DMS53 (cell line): ENCODE measurements at places on chromosomes 7 and 10.

DNA sequence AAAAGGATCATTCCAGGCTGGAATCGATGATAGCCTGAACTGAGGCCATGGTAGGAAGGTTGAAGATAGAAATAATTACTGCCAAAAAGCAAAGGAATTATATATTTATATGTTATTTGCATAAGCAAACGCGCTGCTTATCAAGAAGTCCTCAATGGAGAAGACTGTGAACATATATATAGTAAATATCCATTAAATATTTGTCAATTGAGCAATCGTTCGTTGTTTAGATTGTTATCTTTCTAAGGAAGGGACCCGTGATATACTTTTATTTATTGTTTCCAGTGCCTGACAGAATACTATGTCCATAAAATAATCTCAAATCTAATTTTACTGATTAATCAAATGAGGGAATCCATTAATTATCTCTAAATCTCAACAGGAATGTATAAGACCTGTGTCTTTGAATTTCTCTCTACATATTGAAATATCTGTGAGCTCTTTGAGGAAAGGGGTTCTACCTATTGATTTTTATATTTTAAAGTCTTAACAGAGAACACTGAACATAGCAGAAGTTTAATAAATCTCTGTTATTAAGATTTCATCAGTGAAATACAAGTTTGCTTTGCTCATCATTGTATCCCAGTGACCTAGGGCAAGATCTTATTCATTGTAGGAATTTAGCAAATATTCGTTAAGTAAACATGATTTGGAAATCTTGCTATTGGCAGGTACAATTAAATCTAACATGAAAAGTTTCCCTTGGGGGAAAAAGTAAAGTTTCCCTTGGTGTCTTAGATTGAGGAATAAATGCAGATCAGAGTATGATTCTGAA lies 12.0 kb upstream of the HERC4 start:
- DNase-seq = no peak

DNA sequence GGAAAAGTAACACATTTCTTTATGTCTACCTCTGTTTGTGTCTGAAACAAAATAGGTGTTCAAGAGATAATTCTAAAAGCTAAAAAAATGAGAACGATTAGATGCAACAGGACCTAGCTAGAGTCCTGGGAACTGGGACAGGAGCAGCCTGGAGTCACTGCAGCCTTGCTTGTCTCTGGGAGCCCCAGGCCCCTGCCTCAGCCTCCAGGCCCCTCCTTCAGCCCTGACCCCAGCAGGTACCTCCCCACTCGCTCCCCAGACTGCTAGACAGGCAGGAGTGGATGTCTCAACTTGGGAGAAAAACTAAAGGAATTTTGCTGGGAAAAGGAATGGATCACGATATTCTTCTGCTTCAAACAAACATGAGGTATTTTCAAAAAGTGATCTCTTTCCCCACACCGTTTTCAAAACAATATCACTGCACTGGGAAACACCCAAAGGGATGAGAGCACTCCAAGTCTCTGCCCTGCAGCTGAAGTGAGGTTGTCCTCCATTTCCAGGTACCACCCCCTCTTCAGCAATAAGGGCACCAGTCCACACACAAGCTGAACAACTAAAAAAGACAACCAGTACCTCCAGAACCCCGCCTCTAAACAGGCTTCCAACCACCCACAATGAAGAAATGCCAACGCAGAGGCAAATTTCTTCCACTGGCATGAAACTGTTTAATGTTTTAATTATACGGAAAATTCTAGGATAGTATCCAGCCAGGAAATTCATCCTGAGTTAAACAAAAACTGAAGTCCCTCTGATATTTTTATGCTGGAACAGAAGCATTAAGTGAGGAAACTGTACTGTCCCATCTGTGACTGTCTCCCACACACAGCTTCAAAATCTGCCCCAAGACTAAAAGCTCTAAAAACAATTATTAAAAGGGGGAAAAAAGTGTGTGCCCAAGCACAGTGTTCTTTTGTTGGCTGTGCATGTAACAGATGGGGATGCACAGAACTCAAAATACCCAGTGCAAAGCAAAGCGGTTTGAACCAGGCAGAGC lies 47.2 kb downstream of the XPNPEP1 start:
- no peak for DNase-seq

DNA sequence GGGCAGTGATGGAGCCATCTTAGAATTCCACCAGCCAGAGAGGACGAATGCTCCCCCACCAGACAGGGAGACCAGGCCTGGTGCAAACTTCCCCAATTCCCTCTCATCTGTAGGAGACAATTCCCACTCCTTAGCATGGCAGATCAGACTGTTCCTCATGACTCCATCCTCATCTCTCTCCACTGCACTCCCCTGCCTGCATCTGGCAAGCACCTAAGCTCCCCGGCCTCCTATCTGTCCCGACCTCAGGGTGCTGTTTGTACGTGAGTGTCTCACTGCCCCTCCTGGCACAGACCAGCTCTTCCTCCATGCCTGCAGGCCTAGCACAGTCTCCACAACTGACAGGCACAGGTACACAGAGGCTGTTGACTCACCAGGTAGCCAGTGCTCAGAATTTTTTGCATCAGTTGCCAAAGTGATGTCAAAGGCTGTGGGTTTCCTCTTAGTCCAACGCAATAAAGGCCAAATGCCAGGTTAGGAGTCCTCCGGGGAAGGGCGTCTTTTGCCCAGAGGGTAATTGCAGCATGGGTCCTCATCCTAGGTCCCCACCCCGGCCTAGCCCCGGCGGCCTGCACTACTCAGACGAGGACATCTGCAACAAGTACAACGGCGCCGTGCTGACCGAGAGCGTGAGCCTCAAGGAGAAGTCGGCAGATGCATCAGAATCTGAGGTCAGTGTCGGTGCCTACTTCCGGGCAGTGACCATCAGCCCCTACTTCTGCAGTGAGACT lies 436.8 kb upstream of the FOXK1 start:
- DNase-seq = no peak

- no peak for DNase-seq
These were observed 882 bp upstream of the CHCHD1 start for GRCh38 chr10:73780966-73781365.

- no peak for DNase-seq
These were observed 301.7 kb downstream of the CSTF2T start for GRCh38 chr10:51397695-51398094.

DNA sequence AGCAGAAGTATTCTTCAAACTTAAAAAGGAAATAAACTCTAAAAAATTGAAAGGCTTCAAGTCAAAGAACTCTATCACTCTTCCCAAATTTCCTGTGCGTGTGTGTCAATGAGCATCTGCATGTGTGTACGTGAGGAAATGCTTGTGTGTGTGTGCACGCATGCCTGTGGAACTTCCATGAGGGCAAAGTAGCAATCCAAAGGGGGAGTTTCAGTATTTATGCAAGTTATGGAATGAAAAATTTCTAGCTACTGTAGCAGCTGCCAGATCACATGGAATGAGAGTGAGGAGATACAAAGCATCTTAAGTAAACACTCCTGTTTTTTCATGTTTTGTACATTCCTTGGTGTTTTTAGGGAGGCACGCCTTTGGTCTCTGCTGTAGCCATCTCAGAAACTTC lies 152.6 kb downstream of the RAPGEF5 start:
- no peak for DNase-seq

DNA sequence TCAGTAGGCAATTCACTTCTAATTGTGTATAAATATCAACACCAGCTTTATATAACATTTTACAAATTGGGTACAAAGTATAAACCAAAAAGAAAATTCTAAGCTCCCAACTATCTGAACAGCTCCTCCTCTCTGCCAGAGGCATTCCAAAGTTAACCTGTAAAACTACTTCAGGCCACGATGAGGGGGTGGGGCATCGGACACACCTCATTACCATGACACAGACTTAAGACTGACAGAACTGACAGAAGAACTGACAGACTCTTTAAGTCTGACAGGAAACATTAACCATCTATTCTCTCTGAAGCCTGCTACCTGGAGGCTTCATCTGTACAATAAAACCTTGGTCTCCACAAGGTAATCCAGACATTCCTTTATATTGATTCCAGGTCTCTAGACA lies 12.3 kb downstream of the ESYT2 start:
- no peak for DNase-seq

DNA sequence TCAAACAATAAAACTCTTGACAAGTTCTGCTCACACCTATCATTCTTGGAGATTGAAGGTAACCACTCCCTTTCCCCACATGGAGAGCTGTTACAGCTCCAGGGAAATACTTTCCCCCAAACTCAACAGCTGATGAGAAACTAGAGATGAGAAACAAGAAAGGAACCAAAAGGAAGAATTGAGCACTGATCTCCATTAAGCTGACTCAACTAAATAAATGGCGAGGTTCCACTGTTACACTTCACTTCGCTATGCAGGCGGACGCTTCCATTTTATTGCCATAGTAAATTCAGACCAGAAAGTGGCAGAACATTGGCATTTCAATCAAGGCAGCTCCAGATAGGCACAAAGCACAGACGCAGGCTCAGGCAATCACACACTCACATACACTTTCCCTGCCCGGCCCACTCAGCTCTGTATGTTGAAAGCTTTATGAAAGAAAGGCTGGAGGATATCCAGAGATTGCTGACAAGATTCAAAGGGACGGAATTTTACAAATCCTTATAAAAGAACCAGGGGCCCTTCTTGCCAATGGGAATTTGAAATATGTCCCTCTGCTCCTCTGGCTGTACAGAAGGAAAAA lies 11.5 kb upstream of the YAE1 start:
- DNase-seq = no peak

DNA sequence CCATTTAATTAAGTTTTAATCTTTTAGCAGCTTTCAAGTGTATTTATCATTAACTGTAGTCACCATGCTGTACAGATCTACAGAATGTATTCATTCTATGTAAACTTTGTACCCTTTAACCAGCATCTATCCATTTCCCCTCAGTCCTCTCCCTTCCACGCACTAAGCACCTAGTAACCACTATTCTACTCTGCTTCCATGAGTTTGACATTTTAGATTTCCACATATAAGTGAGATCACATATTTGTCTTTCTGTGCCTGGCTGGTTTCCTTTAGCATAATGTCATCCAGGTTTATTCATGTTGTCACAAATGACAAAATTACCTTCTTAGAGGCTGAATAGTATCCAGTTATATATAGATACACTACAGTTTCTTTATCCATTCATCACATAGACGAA lies 79.7 kb downstream of the BTAF1 start:
- no peak for DNase-seq

GRCh38 chr10:114600057-114600456 lies 58.0 kb downstream of the ABLIM1 start:
- no peak for DNase-seq

DNA sequence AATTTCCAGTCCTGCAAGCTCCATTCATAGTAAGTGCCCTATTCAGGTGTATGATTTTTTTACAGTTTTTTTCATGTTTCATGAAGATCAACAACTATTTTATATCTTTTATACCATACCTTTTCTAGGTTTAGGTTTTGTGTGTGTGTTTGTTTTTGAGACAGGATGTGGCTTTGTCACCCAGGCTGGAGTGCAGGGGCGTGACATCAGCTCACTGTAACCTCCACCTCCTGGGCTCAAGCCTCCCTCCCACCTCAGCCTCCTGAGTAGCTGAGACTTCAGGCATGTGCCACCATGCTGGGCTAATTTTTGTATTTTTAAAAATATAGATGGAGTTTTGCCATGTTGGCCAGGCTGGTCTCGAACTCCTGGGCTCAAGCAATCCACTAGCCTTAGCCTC lies 35.0 kb downstream of the ARMH3 start:
- no peak for DNase-seq

DNA sequence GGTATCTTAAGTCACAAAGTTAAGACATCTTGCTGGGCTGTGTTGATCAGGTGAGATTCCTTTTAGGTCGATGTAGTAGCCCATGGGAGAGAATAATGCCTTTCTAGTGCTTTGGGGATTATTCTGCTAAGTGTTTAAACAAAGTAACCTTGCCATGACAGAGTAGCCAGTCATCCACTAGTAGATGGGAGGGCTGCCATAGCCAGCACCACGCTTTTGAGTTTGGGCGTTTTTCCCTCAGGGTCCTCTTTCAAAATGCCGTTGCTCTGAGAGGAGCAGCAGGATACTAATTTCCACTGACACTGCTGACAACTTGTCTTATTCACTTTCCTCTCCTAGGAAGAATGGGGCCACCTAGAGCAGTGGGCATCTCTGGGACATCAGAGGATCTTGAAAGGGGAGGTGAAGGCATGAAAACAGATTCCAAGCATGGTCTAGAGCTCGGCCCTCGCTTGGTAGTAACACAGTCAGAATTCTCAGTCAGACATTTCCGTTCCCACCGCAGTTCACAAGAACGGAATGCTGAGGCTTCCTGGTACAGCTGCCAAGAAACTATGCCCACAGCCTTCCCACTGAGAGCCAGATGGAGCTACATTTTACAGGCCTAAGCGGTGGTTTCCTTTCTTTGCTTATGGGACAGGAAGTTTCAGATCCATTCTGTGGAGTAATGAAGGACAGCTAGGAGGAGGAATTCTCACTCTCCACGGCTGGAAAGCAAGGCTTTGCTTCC lies 15.3 kb upstream of the RSU1 start:
- no peak for DNase-seq

DNA sequence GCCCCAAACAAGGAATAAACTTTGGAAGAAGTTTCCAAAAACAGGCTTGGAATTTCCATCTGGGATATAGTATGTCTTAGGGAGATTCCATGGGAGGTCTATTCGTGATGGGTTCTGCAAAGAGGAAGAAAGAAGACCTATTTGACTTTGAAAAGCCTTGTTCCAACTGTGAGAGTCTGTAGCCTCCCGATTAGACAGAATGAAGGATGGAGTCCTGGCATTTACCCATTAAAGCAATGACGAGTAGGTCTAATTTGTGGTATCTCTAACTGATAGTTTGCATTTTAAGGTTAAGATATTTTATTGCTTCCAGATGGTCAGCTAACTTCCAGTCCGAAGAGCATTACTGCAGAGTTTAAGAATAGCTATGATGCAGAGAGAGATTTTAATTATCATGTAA lies 19.5 kb upstream of the GALNT17 start:
- DNase-seq = no peak

- no peak for DNase-seq
These were observed 540.5 kb upstream of the FZD8 start for GRCh38 chr10:36182606-36183005.

- DNase-seq = peak; percentile 38
These were observed 13.5 kb upstream of the GPR85 start for GRCh38 chr7:113100121-113100603.

DNA sequence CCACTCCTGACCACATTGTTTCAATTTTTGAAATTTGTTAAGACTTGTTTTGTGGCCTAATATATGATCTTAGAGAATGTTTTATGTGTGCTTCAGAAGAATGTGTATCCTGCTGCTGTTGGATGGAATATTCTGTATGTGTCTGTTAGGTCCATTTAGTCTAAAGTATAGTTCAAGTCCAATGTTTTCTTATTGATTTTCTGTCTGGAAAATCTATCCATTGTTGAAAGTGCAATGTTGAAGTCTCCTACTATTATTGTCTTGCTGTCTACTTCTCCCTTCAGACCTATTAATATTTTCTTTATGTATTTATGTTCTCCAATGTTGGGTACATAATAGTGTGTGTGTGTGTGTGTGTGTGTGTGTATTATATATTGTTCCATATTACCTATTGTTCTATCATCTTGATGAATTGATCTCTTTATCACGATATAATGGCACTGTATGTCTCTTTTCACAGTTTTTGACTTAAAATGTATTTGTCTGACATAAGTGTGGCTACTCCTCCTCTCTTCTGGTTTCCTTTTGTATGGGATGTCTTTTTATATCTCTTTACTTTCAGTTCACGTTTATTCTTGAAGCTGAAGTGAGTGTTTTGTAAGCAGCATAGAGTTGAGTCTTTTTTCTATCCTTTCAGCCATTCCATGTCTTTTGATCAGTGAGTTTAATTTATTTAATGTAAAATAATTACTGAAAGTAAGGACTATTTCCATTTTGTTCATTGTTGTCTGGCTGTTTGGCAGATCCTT lies 61.3 kb downstream of the AKR1D1 start:
- no peak for DNase-seq
